ENCODE measurements at places on chromosomes 1 and 21.

- no peak for DNase-seq
Measured at GRCh38 chr1:228852511-228853088, 117.3 kb downstream of the RHOU start.

DNA sequence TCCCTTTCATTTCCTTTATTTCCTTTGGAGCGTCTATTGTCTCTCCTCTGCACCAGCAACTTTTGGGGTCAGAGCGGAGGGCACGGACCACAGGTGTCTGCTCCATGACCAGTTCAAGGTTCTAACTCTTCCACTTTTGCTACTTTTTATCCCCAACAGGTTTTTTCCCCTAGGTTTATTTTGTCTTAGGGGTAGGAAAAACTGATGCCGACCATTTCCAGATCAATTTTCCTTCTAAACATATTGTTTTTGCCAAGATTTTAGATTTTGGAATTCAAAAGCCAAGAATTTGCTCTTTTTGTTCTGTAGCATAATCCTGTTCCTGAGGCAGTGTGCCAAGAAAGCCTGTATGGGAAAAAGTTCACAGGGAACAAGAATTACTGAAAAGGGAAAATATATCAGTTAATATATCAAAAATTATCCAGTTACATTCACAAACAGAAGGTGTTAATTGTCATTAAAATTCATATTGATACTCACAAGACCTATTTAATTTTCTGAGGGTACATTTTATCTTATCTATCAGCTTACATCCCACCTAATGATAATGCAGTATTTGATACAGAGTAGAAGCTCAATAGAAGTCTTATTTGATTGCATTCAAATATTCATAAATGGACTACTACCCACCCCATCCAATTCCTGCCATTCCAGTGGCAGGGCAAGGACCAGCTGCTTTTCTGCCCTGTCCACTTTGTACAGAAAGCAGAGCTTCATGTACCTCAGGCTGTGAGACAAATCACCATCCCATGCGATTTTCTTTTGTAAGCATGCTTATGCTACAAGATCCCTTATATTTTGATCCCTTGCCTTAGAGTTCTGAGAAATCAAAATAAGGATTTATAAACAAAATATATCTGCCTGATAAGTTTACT lies 31.2 kb downstream of the TSEN15 start:
- DNase-seq, result no peak

DNA sequence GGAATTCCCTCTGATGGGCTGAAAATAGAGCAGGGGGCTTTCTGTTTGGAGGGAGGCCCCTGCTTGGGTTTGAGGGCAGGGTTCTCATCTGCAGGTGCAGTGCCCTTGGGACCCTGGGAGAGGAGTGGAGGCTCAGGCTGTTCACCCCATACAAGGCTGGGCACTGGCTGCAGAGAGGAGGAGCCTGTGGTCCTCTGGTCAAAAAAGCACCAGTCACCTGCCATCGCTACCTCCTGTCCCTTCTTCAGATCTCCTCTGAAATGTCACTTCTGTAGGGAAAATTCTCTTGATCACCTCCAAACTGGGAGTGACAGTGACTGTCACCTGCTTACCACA lies 108.9 kb downstream of the TRABD2B start:
- DNase-seq, result no peak

GRCh38 chr1:2054560-2054959 lies 4.3 kb downstream of the PRKCZ start:
- no peak for DNase-seq

DNA sequence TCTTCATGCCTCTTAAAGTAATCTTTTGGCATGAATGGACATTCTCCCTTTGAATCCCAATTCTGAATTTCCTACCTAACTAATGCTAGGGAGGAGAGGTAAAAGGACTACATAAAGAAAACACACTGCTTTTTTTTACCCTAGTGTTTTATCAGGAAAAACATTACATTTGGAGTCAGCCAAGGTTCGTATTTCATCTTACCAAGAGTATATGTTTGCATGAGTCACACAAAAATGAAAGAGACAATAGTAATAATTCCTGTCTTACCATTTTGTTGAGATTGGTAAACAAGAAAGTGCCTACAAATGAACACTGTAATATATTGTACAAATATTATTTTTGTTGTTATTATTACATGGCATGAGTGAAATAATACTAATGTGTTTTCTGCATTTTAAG lies 112.9 kb upstream of the WARS2 start:
- DNase-seq, result no peak

GRCh38 chr1:109046671-109047070 lies 4.8 kb upstream of the WDR47 start:
- DNase-seq, result no peak

DNA sequence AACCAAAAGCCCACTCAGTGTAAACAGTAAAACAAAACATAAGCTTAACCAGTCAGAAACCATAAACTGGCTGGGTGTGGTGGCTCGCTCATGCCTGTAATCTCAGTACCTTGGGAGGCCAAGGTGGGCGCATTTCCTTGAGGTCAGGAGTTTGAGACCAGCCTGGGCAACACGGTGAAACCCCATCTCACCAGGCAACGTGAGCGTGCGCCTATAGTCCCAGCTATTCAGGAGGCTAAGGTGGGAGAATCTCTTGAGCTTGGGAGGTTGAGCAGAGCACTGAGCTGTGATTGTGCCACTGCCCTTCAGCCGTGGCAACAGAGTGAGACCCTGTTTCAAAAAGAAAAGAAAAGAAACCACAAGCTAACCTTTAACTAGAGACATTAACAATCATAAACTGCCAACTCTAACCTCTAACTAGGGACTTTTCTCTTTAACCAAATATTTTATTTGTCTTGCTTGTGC lies 13.1 kb upstream of the PRRC2C start:
- DNase-seq, result no peak

- peak; percentile 98 for DNase-seq
Measured at GRCh38 chr1:62436039-62436465, 797 bp upstream of the USP1 start.

Measured in activated naive CD4-positive, alpha-beta T cell (primary cell).